ENCODE measurements at places on chromosomes 11 and 22.

DNA sequence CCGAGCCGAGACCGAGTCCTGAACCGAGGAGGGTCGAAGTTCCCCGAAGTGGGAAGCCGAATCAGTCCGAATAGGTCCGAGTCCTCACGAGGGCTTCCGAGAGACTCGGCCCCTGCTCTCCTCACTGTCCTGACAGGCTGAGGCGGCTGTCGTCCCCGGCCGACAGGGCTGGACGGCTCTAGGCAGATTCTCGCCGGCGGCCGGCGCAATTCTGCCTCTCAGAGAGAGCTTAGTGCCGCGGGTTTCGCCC is 191 bp upstream of the DEAF1 start:
- DNase-seq, result no peak

DNA sequence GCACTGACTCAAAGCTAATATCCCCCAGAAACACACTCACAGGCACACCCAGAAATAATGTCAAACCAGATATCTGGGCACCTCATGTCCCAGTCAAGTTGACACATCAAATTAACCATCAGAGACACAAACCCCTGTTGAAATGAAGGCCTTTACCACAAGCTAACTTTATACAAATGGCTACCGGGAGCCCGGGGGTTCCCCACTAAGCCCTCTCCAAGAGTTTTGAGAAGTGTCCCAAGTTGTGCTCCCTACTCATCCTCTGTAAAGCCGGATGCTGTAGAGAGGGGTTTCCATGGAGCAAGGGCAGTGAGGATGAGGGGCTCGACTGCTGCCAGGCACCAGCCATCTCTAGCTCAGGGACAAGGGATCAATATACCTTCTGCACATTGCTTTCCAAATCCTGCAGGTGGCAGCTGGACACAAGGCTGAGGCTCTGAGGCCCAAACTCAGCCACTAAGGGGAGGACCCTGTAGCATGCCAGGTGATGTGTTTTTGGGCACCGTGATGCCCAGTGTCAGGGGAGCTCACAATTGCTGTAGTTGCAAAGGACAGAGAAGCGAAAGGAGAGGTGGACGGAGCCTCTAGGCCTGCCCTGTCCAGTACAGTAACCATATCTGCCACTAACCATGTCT is 145.7 kb downstream of the TTC17 start:
- DNase-seq, result no peak

GRCh38 chr11:102120437-102120973 is 10.3 kb downstream of the YAP1 start:
- DNase-seq, result no peak

DNA sequence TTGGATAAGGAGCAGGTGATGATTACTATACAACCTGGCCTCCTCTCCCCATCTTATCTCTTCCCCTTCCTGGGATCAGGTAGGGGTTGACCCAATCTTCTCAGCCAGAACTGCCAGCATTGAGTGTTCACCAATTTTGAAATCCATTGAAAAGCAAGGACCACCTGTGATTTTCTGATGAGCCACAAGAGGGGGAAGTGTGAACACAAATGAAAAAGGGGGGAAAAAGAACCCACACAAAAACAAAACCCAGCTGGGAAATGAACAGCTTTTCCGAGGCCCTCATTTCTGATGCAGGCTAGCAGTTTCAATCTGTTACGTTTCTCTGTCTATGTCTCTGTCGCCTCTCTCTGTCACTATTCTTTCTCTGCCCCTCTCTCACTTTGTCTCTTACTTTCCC is 161.9 kb downstream of the INSC start:
- no peak for DNase-seq

All from left ventricle myocardium inferior (tissue), 1 donor.